CD4-positive, alpha-beta T cell treated with Interleukin-15 for 4 hours (primary cell): ENCODE measurements at places on chromosomes 5 and 9.

DNA sequence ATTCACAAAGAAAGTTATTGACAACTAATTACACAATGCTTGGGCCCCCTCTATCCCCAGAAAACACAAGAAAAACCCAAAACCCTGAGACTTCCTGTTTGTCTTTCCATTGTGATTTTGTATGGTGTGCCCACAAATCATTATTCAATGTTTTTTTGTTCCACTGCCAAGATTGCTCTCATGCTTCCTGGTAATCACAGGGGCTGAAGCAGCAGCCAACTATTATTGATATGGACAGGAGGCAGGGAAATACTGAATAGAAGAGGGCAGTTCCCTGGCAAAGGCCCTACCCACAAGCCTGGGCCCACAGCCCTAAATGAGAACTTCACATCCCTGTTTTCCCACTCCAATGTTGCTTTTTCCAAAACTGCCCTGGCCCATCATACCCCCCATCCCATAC, 21.5 kb upstream of the RFK start:
- DNase-seq, result no peak

DNA sequence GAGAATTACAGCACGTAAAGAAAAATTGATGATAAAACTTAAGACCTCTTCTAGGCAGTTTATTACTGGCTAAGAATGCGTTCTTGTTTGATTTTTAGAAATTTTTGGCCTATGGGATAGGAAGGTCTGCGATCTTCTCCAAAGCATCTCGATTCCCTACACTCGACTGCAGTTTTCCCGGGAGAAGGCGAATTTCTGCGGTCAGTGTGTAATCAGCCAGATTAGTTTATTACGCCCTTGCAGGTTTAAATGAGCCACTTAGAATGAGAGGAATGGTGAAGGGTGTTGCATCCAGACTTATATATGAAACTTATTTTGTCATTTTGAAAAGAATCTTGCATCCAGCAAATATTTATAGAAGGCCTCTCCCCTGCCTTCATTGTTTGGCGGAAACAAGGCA, 1.2 kb downstream of the MTAP start:
- no peak for DNase-seq

DNA sequence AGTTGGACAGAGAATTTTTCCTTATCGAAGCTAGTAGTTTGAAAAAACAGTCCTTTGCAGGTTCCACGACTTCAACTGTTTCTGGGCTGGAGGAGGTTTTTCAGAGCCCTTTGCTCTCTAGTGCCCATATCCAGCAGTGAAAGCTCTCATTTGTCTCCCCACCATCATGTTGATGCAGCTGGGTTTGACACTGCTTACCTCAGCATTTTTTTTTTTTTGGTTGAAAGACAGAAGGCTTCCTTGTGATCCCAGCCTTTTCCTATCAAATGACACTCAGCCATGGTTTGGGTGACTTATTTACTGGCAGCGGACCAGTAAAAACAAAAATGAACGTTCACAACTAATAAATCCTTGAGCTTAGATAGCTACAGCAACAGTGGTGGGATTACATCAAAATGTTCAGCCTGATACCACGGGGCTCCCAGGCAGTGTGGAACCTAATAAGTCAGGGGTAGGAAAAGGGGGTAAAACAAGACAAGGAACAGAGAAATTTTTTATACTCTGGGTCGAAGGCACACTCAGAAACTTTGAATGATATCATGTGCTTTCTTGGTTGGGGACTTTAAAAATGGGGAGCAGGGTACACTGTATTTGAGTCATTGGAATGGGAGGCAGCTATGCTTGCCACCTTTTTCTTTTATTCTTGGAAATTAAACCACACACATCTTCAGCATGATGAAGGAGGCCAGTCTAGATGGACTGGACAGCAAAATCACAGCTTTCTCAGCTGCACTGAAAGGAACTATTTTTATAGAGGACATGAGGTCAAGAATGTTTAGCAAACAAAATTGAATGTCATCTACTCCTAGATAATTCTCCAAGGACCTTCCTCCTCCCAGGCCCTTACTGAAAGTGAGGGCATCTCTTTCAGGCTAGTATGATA, 308.9 kb upstream of the MPDZ start:
- no peak for DNase-seq

GRCh38 chr9:83511051-83511450, 27.1 kb downstream of the FRMD3 start:
- no peak for DNase-seq

DNA sequence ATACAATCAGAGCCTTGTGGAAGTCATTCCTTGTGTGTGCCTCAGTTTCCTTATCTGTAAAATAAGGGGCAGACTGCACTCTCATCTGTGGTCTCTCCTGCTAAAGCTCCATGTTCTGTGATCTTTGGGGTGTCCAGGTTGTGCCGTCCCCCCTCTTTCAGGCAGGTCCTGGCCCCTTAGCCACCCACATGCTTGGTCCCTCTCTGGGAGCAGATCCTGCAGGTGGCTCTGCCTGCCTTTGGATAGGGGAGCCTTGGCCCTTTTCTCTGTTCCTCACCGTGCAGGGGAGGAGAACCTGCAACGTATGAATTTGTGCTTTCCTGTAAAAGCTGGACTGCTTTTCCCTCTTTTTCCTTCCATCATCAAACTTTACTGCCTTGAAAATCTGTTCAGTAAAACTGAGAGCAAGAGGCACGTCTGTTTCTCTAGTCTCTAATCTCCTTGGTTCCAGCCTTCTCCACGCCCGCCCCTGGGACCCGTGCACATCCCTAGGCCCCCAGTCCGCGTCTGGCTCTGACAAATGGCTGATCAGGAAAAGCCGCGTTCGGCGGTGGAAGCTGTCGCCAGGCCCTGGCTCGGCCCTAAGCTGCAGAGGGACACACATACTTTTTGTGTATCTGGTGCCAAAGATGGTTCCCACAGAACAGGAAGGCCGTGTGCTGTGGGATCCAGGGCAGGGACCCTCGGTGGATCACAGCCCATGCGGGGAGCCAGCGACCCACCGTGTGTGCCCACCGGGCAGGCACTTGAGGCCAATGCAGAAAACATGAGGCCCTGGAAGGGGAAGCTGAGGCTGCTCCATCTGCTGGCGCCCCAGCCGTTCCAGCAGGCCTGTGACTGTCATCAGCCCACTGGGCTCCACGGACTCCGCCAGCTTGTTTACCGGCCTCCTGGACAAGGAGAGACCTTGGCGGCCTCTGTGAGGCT, 43.4 kb upstream of the COL5A1 start:
- DNase-seq, result no peak
